ENCODE measurements at places on chromosomes 11 and 22.
A peak's percentile ranks its signal among the peaks of the same experiment; 100 is the strongest.

- DNase-seq = no peak
Measured at GRCh38 chr11:47667135-47667534, 24.8 kb upstream of the MTCH2 start.

- no peak for DNase-seq
Measured at GRCh38 chr11:65353900-65354264, 669 bp upstream of the TIGD3 start.

DNA sequence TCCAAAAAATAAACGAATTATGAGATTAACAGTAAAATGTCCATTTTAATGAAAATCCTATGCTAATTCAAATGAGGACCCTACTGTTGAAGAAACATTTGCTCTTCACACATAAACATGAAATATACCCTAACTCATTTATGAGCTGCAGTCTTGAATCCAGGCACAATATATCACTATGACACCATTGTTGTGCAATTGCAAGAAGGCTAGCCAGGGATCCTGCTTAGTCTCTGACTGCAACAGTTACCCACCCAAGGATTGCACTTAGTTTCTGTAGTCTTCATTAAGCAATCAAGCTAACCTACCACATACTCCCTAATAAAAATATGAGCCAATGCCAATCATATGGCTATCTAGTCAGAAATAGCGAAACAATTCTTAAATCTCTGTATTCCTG is 981.0 kb upstream of the FAT3 start:
- no peak for DNase-seq

GRCh38 chr11:2899080-2899783 is 13.7 kb upstream of the CDKN1C start:
- no peak for DNase-seq

DNA sequence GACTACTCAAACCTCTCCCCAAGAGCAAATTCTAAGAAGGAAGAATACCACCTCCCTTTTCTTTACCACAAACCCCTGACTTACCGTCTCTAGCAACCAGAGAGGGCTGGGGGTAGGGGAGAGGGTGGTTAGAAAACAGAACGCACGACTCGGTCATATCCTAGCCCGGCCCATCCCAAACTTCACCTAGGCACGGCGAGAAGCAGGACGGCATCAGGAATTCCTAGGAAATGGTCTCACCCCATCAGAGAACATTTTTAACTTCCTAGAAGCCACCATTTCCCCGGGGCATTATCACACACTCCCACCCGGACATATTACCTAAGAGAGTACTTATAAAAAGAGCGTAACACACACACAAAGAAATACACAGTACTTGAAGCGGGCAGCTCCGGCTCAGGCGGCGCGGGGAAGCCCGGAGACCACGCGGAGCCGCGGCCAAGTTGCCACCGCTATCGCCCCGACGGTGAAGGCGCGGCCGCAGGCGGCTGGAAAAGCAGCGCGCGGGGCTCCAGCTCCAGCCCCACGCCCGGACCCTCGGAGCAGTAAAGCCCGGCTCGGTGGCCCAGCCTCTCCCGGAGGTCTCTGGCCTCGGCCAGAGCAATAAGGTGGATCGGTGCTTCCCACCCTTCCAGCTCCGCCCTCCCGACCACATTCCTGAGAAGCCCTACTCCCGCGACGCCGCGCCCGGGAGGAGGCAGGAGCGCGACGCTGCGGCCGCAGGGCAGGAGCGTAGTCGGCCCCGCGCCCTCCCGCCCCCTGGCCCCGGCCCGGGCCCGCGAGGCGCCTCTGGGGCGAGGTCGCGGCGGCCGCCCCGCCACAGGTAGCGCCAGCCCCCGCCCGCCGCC is 878 bp downstream of the RRAS2 start:
- peak; percentile 77 for DNase-seq

Measured in hepatic stellate cell (primary cell).